Gastroesophageal sphincter (tissue), 4 donors: ENCODE measurements at places on chromosomes 4 and X.

DNA sequence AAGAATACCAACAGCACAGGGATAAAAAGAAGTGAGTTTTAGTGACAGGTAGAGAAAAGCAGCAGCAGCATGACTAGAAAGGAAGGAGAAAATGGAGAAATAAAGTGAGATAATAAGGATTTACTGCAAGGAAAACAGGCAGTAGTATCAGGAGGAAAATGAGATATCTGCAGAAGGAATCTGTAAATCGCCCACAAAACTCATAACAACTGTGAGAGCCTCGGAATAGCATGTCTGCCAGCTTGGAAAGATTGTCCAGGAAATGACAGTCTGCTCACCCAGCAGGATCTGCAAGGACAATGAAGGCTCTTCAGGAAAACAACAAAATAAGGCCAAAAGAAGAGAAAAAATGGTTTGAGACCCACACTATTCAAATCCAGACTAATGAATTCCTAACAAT, 47.4 kb downstream of the CXXC4 start:
- H3K4me3 ChIP-seq, result no peak overlapping the region
- no peak overlapping the region for H3K27ac ChIP-seq
- H3K36me3 ChIP-seq, result no peaks in the 10 kb centered on the region
- no peaks in the 10 kb centered on the region for H3K4me1 ChIP-seq
- H3K27me3 ChIP-seq, result no peaks in the 10 kb centered on the region

- H3K4me1 ChIP-seq, result no peaks in the 10 kb centered on the region
- no peaks in the 10 kb centered on the region for H3K27me3 ChIP-seq
- no peak overlapping the region for H3K4me3 ChIP-seq
- no peak for ATAC-seq
- no peak overlapping the region for H3K27ac ChIP-seq
- no peaks in the 10 kb centered on the region for H3K36me3 ChIP-seq
These were observed 10.3 kb downstream of the EGFL6 start for GRCh38 chrX:13579661-13580060.

- no peak overlapping the region for H3K27ac ChIP-seq
- no peak overlapping the region for H3K4me3 ChIP-seq
- H3K27me3 ChIP-seq, result no peaks in the 10 kb centered on the region
These were observed 297.9 kb upstream of the CTSO start for GRCh38 chr4:156251373-156252065.

- no peaks in the 10 kb centered on the region for H3K4me1 ChIP-seq
- no peak overlapping the region for H3K4me3 ChIP-seq
- no peaks in the 10 kb centered on the region for H3K27me3 ChIP-seq
These were observed 262.1 kb downstream of the LDB2 start for GRCh38 chr4:16636304-16636703.

GRCh38 chr4:9925750-9926439, 95.4 kb downstream of the SLC2A9 start:
- no peak overlapping the region for H3K4me3 ChIP-seq
- no peaks in the 10 kb centered on the region for H3K4me1 ChIP-seq
- no peaks in the 10 kb centered on the region for H3K36me3 ChIP-seq

DNA sequence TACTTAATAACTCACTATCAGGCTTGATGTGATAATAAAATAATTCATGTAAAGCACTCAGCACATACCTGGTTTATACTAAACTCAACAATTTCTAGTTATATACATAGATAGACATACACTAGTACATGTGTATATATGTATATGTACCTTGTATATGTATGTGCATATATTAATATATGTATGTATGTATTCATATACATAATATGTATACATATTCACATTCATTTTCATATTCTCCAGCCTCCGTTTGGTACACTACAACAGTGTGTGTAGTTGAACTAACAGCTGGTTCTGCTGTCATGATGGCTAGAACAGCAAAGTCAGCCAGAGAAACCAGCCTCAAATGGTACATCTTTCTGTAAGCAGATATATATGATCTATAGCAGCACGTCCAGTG, 670.1 kb downstream of the RPA4 start:
- H3K36me3 ChIP-seq, result no peaks in the 10 kb centered on the region
- H3K27ac ChIP-seq, result no peak overlapping the region
- H3K27me3 ChIP-seq, result no peaks in the 10 kb centered on the region
- no peak overlapping the region for H3K4me3 ChIP-seq
- ATAC-seq, result no peak
- H3K4me1 ChIP-seq, result no peaks in the 10 kb centered on the region

DNA sequence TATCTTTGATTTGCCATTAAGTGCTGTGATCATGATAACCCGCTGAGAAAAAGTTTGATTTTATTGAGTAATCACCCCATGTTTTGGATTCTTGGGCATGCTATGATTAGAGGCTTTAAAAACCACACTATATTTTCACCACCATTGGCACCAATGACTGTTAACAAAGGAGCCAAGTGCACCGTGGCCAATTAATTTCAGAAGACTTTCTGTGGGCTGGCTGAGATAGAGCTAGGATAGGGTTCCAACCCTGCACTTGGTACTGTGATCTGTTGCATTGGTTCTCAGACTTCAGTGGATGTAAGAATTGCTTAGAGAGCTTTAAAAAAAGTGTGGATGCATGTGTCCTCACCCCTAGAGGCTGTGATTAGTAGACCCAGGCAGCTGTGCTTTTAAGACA, 32.4 kb downstream of the OCRL start:
- ATAC-seq, result no peak
- no peaks in the 10 kb centered on the region for H3K27me3 ChIP-seq
- H3K4me1 ChIP-seq, result no peaks in the 10 kb centered on the region
- no peak overlapping the region for H3K4me3 ChIP-seq
